ENCODE measurements at places on chromosomes 11 and 22.
A peak's percentile ranks its signal among the peaks of the same experiment; 100 is the strongest.

GRCh38 chr11:34403431-34403830 lies 35.3 kb upstream of the CAT start:
- DNase-seq, result no peak

DNA sequence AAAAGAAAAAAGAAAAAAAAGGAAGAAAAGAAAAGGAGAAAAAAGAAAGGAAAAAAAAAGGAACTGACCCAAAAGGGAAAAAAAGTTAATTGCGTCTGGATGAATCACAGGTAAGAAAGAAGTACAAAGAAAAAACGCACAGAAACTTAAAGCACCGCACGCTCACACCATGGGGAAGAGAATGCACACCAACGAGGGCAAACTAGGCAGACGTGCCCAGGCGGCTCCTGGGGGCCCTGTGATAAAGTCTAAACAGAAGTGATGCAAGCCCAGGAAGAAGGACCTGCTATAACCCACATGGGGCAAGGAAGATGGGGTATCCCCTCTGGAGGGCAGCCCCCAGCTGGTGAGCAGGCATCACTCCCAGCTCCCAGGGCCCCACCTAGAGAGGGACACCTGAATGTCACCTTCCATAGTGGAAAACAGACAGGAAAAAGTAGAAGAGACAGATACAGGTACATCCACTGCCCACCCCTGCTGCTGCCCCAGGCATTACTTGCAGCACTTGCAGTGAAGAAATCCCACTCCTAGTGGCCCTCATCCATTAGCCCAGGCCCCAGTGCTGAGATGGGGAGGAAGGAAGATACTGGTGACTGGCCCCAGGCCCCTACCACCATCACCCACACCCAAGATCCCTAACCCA lies 28.9 kb downstream of the NAP1L4 start:
- no peak for DNase-seq

- no peak for DNase-seq
These were observed 3.7 kb upstream of the MTFP1 start for GRCh38 chr22:30421695-30422480.

GRCh38 chr11:56089697-56090096 lies 3.4 kb upstream of the OR8I2 start:
- DNase-seq, result no peak

- no peak for DNase-seq
These were observed 7.8 kb downstream of the SLC5A1 start for GRCh38 chr22:32050678-32051515.

GRCh38 chr11:115159207-115159606 lies 345.0 kb downstream of the CADM1 start:
- DNase-seq, result no peak

DNA sequence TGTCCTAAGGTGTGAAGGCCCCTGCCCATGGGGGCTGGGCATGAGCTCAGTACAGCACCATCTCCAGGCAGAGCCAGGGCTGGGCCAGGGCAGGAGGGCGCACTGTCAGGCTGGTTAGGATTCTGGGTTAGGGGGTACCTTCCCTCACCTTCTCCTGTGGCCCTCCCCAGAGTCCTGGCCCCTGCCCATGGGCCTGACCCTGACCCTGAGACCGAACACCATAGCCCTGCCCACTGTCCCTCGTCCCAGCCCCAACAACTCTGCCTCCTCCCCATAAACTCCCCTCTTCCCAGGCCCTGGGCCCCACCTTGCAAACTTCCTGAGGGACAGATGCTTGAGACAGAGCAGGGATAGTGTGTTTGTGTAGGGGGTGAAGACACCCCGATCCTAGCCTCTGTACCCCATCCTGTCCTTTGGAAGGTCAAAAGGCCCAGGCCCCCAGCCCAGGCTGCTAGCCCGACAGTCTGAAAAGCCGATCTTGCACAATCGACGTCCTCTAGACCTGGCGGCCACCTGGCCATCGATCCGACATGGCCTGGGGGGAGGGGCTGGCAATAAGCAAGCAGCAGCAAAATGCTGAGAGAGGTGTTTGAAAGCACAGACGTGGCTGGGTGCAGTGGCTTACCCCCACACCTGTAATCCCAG lies 2.7 kb upstream of the TMPRSS6 start:
- no peak for DNase-seq

DNA sequence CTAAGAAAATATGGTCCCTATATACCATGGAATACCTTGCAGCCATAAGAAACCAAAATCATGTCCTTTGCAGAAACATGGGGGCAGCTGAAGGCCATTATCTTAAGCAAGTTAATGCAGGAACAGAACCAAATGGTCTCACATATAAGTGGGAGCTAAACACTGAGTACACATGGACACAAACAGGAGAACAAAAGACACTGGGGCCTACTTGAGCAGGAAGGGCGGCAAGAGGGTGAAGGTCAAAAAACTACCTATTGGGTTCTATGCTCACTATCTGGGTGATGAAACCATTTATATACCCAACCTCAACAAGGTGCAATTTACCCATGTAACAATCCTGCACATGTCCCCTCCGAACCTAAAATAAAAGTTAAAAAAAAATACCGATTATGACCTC lies 22.5 kb downstream of the GAS2 start:
- DNase-seq, result no peak

- DNase-seq, result no peak
These were observed 18.1 kb downstream of the MRPL16 start for GRCh38 chr11:59792507-59792906.

DNA sequence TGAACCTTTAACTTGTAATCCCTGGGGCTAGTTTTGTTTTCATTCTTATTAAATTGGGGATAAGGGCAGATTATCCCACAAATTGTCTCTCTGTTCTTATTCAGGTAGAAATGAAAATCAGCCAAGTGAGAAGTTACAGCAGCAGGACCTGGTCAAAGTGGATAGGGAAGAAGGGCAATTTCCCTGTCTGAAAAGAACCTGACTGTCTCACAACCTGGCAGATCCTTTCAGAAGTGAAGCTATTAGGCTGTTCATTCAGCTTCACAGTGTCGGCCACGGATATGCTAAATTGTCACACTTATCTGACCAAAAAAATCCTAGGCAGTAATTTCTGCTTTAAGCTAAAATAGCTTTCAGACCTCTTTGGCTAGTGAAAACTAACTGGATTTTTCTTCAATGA lies 712.6 kb upstream of the ANO5 start:
- DNase-seq, result no peak

DNA sequence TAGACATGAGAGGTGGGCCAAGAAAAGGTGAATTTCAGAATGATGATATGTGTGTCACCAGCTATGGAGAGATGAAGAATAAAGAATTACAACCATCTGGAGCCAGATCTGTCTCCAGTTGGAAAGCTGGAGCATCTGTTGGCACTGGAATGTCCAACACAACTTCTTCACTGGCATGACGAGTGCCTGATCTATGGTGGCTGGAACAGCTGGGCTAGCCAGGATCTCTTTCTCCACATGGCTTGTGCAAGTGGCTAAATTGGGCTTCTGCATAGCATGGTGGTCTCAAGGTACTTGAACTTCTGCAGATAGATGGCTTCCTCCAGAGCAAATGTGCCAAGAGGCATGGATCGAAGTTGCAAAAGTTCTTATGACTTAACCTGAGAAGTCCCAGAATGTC lies 256.1 kb upstream of the NCAM1 start:
- DNase-seq, result no peak

DNA sequence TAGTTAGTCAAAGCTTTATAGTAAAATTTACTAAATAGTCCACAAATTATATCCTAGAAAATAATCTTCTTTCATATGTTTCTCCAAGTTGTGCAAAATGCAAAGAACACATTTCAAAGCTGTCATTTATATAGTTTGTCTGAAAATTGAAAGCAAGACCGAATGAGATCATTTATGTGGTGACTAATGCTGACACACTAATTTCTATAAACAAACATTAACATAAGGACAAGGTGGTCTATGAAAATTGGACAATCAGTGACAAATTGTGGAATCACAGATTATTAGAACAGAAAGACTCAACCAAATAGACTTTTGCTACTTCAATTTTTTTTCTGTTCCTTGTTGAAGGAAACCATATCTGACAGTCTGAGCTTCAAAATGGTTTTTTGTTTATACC lies 1056.1 kb downstream of the LRRC4C start:
- DNase-seq, result no peak

- DNase-seq, result no peak
These were observed 447.7 kb downstream of the TBC1D22A start for GRCh38 chr22:47210112-47210657.

DNA sequence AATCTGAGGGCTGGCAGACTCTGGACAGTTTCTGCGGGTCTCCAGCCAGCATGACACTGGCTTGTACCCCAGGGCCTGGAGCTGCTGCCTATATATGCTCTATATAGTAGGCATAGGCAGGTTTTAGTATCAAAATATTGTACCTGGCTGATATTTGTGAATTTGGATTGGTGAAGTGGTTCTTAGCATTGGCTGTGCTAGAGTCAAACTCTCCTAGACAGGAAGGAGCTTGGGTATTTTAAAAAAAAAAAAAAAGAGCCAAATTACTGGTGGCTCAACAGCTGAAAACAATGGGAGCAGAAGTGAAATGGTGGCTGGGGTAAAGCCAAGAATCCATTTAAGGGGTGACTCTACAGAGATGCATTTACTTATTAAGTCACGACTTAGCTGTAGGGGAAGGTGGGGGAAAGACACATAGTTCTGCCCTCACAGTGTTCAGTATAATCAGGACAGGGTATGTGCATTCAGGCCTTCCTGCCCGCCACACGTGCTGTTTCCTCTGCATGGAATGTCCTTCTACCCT lies 11.0 kb upstream of the MTFP1 start:
- DNase-seq, result no peak

GRCh38 chr22:29635734-29636357 lies 32.4 kb downstream of the NF2 start:
- DNase-seq, result no peak

DNA sequence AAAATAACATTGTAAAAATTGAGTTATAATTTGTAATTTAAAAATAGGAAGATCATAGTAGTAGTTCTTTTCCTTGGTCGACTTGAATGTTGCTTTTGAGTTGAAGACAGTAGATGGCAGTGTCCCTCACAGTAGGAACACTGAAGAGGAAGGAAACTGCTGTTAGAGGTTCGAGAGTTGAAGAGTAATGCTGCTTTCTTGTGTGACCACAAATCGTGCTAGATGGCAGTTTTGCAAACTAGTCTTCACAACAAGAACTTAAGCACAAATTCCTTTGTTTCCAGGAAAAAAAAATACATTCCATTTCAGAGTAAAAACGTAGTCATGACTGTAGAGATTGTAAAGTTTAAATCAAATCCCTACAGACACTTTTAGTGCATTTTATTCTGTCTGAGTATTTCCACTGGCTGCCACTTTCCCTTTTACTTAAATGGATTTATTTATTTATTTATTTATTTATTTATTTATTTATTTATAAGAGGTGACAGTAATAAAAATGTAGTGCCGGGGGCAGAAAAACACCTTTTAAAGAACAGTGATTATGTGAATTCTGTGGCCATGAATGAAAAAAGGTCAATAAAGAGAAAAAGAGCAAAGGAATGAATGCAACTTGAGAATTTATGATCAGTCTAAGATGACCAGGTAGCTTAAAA lies 54.6 kb downstream of the SPECC1L start:
- DNase-seq, result peak; percentile 43

- no peak for DNase-seq
These were observed 4.9 kb downstream of the TMEM109 start for GRCh38 chr11:60918939-60919265.
